ENCODE measurements at places on chromosomes 7 and 10. TPM values are rescaled to one million over a fixed set of nuclear protein-coding genes. Genes with fewer than 3 reads are reported as not detected.
A peak's percentile ranks its signal among the peaks of the same experiment; 100 is the strongest.

DNA sequence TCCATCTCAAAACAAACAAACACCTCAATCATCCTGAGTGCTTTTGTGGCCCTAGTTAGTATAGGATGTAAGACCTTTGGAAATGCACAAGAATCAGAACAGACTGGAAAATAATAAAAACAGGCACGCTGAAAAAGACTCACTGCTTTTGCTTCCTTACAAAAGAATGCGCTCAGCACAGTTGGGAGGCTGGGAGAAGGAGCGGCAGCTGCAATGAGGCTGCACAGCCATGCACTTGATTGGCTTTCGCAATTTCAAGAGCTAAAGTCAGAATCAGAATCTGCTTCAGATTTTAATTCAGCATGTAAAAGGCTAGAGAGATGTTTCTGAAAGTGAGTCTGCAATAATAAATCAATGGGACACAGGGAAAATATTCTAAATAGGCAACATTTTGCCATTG is 97.2 kb downstream of the FRMD4A start:
- no peak for DNase-seq

DNA sequence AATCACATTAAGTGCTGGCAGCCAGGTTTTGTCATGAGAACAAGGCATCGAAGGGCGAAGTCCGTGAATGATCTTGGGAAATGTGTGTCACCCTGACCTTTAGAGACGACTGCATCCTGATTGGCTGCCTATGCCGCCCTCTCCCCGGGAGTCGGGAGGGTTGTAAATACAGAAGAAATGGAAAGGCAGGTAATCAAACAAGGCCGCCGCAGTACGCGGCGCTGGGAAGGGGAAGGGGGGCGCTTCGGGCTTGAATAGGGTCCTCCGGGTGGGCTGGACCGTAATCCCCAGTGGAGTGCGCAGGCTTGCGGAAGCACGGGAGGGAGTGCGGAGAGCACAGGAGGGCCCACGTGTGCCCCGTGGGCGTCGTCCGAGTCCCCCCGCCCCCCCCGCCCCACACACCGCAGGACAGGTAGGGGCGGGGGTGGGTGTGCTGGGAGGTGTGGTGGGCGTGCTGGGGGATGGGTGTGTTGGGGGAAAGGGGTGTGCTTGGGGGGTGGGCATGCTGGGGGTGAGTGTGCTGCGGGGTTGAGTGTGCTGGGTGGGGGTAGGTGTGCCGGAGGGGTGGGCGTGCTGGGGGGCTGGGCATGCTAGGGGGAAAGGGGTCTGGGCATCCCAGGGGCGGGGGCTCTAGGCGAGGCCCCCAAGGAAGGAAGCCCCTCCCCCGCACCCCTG is 169.4 kb downstream of the ARHGAP12 start:
- DNase-seq, result peak; percentile 82

DNA sequence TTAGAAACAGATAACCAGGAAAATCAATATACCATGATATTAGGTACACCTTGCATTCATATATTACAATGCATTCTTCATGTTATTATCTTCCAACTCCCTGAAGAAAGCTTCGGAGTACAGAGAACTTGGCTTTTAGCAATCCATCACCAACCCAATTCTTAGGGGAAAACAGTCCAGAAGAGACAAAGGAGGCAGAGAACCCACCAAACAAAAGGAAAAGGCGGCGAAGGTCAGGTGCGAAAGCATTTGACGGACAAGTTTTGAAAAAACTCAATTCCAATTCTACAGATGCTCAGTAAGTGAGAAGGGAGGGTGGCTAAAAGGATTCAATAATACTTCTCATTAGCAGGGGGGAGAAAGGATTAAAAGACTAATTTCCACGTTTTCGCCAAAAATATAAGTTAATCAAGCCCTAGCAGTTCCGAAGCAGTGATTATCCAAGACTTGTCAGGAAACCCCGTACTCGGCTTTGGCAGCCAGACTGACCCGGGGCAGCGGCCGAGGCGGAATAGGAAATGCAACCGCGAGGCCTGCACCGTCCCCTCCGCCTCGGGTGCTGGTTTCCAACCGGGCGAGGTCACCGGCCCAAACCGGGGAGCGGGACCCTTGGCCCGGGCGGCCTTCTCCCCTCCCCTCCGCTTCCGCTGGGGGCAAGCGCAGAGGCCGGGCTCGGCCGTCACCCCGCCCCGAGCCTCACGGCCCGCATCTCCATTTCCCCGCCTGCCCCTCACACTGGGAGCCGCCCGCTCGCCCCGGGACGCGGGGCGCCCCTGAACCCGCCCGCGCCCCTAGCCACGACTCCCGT is 747 bp downstream of the GDI2 start:
- peak; percentile 56 for DNase-seq

GRCh38 chr7:114212721-114213429 is 201.7 kb upstream of the FOXP2 start:
- no peak for DNase-seq

DNA sequence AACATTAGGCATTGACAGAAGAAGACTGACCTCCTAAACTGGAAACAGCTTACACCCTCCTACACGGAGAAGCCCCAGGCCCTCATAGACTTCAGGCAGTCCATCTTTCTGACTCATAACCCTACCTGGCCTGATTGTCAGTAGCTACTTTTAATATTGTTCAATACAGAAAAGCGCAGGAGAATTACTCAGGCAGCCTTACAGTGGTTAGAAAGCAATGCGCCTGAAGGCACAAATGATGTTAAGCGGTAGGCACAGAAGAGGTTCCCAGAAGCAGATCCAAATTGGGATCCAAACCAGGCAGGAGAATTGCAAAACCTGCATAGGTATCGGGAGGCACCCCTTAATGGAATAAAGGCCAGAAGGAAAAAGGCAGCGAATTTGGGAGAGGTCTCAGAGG is 5.4 kb upstream of the CYREN start:
- no peak for DNase-seq

DNA sequence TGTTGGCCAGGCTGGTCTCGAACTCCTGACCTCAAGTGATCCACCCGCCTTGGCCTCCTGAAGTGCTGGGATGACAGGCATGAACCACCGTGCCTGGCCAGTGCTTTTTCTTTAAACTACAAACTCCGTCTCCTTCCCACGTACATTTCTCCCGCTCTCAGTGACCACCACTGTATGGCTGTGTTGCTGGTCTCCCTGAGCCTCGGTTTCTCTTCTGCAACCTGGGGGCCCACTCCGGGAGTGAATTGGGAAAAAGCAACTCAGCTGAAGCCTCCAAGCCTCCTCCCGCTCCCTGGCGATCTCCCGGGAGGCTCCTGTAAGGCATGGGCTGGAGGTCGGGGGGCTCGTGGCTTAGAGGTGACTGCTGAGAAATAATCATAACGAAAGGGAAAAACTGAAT is 136.3 kb downstream of the ELFN1 start:
- DNase-seq, result no peak

DNA sequence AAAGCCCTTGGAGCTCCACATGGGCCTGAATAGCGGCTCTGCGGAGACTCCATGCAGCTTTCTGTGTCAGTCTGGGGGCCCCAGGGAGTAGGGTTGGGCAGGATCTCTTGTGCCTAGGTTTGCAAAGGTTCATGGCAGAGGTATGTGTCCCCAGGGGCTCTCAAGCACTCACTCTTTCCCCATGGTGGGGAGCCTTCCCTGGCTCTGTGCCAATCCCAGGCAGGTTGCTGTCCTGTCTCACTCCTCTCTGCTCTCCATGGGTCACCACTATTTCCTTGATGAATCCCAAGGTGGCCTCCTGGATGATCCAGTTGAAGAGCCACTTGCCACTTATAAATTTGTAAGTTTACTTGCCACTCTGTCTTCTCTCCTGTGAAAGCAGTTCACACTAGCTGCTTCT is 238.4 kb downstream of the CCDC7 start:
- no peak for DNase-seq

DNA sequence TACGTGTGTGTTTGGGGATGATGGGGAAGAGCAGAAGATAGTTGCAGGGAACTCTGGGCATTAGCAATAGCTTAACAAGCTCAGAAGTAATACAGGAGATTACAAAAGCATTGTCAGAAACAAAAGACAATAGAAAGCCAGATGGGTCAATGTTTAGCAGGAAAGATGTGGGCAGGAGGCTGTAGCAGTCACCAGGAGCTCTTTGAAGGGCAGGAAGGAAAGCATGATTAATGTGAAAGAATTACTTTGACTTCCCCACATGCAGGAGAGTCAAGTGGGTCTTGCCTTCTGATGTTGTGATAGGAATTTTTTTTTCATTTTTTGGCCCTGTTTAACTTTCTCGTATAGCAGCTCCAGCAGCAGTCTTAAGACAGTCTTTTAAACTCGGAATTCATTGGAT is 6.0 kb upstream of the SMNDC1 start:
- DNase-seq, result no peak

DNA sequence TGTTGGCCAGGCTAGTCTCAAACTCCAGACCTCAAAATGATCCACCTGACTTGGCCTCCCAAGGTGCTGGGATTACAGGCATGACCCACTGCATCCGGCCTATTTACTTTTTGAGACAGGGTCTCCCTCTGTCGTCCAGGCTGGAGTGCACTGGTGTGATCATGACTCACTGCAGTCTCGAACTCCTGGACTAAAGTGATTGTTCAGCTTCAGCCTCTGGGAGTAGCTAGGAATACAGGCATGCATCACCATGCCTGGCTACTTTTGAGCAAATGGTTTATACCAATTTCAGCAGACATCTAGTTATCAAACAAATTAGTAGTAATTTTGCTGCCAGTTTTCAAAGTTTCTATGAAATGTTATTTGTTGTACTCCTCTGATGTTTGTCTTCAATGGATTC is 2.2 kb upstream of the WAC start:
- no peak for DNase-seq

DNA sequence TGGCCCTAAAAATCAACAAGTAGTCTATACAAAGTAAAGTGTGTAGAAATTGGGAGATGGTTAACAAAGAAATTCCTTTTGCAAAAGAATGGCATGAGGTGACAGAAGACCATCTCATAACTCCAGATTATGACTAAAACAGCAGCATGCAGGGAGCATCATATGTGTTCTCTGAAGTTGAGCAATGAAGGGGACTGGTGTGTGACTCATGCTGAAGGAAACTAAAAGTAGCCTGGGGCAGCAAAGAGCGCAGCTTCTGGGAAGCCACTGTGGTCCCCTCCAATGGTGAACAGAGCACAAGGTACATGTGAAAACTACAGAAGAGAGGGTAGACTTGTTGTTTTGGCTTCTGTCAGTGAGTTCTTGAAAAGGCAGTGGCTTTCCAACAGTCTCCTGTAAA is 133.4 kb downstream of the MACC1 start:
- no peak for DNase-seq

DNA sequence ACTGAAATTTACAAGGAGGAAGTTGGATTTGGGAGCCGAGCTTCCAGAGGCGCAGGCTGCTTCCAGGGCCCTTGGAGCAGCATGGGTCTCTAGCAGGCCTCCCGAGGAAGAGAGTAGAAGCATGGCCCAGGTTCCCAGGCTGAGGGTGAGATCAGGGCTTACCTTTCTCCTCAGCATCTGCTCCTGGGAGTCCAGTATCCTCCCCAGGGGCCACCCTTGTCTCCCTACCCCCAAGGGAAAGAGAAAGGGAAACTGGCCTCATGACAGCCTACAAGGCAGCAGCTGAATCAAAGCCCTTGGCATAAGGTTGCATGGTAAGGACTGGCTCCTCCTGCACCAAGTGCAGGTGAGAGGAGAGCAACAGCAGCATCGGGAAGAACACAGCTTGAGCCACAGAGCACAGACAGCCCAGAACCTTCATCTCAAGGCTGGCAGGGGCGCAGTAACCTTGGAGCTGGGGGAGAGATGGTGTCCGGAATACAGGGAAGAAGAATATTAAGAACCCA is 114.5 kb downstream of the MARCHF5 start:
- DNase-seq, result no peak

GRCh38 chr7:25148772-25149575 is 23.9 kb upstream of the CYCS start:
- DNase-seq, result no peak

DNA sequence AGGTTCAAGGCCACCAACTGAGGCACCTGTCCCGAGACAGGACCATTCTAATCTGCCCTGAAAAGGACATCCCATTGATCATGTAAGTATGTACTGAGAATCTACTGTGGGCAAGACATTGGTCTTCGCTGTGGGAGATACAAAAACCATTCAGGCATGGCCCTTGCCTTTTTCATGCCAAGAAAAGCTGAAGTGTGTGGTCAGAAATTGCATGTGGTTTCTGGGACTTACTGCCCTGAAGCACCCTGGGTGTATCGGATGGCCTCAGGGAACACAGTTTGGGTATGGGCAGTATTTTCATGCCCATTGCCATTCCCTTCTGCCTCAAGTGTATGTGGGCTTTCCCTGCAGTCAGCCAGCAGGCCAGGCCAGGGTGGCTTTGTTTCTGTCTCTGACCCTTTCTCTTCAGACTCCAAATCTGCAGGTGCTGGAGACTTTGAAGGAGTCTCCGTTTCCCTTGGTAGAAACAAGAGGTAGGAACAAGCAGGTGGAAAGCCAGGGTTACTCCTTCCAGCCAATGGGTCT is 285.7 kb downstream of the ZEB1 start:
- no peak for DNase-seq

DNA sequence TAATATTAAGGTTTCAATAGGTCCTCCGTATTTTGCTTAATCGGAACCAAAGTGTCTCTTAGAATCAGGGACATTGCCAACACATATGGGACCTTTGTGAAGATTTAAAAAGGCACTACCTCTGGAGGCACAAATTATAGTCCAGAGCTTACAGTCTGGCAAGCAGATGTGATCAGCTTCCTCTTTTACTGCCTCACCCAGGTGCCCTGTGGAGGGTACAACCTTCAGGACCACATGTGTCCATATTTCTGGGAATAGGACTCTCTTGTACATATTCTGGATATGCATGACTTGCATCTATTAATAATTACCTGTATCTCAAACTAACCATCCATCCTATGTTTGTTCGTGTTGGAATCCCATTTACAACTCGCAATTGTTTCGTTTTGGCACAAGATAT is 60.0 kb downstream of the HGF start:
- no peak for DNase-seq

DNA sequence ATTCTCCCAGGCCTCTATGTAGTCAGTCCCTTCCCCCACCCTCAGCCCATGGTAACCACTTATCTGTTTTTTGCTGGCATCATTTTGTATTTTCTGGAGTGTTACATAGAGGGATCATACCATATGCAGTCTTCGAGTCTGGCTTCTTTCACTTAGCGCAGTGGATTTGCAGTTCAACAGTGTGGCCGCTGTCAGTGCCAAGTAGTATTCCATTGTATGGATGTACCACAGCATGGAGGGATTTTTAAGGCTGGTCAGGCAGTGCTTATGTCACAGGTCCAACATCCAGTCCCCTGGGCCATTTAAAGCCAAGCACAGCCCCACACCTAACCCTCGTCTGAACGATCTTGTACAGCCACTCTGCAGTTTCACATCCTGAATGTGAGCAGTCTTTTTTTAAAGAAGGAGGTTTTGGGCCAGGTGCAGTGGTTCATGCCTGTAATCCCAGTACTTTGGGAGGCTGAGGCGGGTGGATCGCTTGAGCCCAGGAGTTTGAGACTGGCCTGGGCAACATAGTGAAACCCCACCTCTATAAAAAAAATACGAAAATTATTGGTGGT is 121.8 kb downstream of the CUX1 start:
- DNase-seq, result no peak

- DNase-seq, result no peak
Observed at GRCh38 chr7:8480527-8480926, 47.1 kb downstream of the NXPH1 start.

KCND2 gene
- total RNA-seq, result not detected

PRTFDC1 gene
- total RNA-seq, result 0.36 TPM

GRID2IP gene
- 0.19 TPM for total RNA-seq

ZNF398 gene
- total RNA-seq, result 8.4 TPM

FAM25G gene
- not detected for total RNA-seq

MBL2 gene
- not detected for total RNA-seq

BAG3 gene
- total RNA-seq, result 26.8 TPM

All from activated CD4-positive, alpha-beta memory T cell treated with anti-CD3 and anti-CD28 coated beads for 36 hours (primary cell).